ENCODE measurements at places on chromosomes 5 and 9.
A peak's percentile ranks its signal among the peaks of the same experiment; 100 is the strongest.

GRCh38 chr9:111597852-111598732 lies 1.4 kb downstream of the PTGR1 start:
- peak; percentile 54 for DNase-seq

DNA sequence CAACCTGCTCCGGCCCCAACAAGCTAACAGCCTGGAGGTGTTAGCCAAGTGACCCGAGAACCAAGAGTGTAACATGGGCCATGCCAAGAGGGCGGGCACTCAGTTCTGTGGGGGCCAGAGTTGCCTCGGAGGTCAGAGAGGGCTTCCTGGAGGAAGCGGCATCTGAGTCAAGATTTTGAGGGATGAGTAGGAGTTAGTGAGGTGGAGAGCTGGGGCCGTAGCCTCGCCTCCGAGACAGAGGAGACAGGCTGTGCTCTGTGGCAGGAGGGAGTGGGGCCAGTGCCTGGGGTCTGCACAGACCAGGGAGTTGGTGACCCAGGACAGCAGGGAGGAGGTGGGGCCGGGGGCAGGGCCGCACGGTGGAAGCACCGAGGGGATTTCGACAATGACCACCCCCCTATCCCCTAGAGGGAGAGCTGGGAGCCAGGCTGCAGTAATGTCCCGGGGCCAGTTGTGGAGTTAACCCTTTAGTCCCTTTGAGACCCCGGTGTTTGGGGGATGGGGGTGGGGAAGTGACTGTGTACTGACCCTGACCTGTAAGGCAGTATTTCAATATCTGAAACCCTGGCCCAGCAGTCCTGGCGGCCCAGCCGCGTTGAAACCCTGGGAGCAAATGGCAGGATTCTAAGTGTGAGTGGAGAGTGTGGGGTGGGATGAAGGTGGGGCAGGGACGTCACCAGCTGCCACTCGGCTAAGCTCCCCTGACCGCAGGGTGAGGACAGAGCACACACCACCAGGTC lies 148.7 kb upstream of the COL5A1 start:
- DNase-seq = no peak

- DNase-seq = no peak
Measured at GRCh38 chr5:88666761-88667495, 216.1 kb downstream of the MEF2C start.

DNA sequence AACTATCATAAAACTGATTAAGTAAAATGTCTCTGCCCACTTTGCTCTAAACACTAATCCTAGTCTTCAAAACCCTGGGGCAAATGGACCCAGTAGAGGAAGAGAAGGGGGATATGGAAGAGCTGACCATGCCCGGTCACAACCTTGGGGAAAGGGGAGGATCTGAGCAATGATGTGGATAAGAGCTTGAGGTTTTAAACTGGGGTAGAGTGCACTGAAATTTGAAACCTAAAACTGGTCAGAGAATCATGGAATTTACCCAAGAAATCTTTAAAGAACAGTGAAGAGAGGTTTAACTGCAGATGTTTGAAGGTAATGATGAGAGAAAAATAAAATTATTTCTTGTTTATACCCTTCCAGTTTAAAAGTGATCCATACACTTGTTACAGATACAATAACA lies 110.8 kb downstream of the MRPS30 start:
- DNase-seq = no peak

- no peak for DNase-seq
Measured at GRCh38 chr9:757246-757881, 84.1 kb upstream of the DMRT1 start.

DNA sequence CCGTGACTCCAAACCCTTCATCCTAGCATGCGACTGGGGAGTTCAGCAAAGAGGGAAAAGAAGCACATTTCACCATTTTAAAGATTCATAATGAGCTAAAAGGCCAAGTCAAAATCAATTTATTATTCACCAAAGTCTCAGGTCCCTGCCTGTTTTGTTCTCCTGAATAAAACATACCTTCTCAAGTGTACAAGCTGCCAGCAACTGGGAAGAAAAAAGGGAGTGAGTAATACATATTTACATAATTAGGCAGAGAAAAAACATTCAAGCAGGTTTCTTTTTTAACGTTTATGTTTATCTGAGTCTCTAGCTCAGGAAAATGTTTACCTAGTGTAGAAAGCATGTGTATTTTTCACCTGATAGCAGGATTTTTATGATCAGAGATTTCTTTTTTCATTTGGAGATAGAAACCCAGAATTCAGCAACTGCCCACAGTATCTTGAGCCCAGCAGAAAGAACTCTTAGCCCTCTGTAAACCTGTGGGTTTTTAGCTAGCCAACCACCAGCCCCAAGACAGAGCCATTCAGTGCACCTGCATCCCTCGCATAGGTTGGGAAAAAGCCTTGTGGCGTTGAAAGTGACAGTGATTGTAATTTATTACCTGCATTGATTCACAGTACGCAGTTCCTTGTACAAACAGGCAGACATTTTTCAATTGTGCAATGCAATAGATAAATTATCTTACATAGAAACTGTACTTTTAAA lies 117.9 kb upstream of the GRIA1 start:
- no peak for DNase-seq

- DNase-seq = no peak
Measured at GRCh38 chr5:89395111-89395510, 512.1 kb upstream of the MEF2C start.

GRCh38 chr5:113546703-113547183 lies 33.2 kb downstream of the YTHDC2 start:
- no peak for DNase-seq

- no peak for DNase-seq
Measured at GRCh38 chr9:18976709-18977531, 56.1 kb downstream of the SAXO1 start.

DNA sequence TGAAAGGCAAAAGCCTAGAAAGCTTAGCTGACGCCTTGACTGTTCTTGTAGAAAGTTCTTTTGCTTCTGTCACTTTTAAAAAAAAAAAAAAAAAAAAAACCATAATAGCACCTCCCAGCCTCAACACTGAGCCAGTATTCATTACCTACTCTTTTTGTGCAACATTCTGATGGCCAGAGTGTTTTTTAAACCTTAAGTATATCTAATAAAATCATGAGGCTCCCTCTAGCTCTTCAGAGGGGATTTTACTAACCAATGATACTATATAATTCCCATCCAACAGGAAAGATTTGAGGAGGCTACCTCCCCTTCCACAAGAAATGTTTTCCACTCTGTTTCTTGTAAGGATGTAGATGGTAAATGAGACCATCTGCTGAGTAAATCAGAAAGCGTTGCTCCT lies 3.9 kb downstream of the BNC2 start:
- DNase-seq = no peak

DNA sequence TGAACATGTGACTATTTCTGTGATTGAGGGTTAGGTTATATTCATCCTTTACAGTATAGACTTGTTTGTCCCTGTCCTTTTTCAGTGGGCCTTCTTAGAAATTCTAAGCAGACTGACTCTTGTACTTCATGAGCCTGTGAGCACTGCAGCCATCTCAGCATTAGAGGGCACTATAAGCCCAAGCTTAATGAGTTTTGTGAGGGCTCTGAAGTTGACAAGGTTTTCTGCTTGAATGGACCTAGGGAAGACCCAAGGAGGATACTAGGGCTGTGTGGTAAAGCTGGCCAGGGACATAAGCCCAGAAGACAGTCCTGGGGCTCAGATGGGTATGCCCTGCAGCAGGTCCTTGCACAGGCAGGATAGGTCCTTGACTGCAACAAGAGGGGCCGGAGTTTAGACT lies 126.5 kb downstream of the MRPS30 start:
- no peak for DNase-seq

GRCh38 chr9:128927731-128928411 lies 7.1 kb downstream of the PHYHD1 start:
- DNase-seq = peak; percentile 26

GRCh38 chr5:165143741-165144140 lies 1638.3 kb downstream of the MAT2B start:
- no peak for DNase-seq

GRCh38 chr5:93209476-93209875 lies 371.5 kb downstream of the NR2F1-AS1 start:
- no peak for DNase-seq

DNA sequence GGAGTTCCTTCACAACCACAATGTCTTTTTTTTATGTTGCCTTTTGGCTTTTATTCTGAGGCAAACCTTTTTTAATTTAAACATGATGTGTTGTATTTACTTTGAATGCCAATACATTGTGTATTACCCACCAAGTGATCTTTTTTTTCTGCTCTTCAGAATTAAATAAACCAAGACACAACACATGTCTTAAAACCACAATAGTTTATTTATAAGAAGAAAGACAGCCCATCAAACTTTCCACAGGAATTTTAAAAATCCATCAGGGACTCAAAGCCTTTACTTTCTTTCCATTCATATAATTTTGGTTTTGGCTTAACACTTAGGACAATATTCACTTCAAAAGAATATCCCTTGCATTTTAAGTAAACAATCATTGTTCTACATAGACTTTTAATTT lies 321.8 kb upstream of the MEF2C start:
- no peak for DNase-seq

Data from stimulated activated naive CD4-positive, alpha-beta T cell treated with Interleukin-2 at 50 U/mL for 16 hours (primary cell).